ENCODE measurements at places on chromosomes 16 and 17.

DNA sequence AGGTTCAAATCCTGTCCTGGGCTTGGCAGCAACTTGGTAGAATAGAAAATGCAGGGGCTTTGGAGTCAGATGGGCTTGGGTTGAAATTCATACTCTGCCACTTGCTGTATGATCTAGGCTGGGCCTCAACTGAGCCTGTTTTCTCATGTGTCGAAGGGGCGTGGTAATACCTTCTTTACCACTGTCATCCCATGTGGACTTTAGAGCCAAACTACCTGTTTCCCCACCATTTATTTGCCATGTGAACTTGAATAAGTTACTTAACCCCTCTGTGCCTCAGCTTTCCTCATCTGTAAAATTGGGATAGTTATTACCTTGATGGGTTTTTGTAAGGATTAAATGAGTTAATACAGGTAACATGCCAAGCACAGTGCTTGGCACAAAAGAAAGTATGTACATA, 106.0 kb downstream of the COPRS start:
- no peak for DNase-seq

DNA sequence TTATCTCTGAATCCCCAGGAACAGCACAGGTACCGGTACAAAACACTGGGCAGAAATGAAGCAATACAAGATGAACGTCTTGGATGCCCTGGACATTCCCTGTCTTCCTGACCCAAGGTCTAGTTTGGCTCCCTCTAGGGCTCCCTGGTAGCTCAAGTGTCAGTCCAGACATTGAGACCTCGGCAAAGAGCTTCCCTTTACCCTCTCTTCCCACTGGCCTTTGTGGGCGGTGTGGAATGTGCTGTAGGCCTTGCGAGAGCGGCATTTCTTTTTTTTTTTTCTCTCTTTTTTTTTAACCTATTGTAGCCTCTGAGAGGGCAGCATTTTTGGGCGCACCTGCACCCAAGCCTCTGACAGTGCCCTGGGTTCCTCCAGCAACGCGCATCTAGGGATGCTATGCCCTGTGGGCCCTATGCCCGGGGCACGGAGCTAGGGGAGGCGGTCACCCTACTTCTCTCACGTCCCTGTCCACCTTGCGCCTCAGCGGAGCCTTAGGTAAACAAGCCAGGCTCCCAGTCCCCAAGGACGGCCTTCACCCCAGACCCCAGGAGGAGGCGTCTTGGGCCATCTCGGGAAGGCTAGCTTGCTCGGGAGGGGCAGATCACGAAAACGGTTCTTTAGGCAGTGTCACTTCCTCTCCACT, 1.2 kb upstream of the NFATC3 start:
- no peak for DNase-seq

DNA sequence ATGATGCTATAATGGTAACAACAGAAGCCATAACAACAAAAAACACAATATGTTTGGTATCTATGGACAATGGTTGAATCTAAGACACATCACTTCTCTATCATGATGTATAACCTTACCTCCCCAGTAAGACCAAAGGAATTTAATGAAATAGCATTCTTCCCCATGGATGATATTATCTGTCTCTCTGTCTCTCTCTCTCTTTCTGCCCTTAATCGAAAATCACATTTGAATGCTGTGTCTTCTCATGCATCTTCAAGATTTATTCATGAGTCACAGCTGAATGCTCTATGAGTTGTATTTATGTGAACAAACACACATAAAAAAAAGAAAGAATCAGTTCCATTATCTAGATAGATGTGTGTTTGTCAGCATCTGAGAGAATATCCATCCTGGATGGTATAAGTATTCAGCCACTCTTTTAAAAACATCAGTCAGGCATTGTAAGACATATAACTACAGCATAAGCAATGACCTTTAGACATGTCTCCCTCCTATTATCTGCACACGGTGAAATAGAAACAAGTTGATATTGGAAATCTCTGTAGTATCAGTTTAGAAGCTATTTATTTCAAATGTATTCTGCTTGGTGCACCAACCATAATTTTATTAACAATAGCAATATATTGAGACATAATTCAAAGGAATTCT, 433.3 kb downstream of the TOX3 start:
- DNase-seq: no peak

GRCh38 chr17:16905593-16906191, 66.2 kb downstream of the TNFRSF13B start:
- DNase-seq: no peak

- no peak for DNase-seq
Measured at GRCh38 chr17:45650561-45650960, 133.6 kb upstream of the CRHR1 start.

DNA sequence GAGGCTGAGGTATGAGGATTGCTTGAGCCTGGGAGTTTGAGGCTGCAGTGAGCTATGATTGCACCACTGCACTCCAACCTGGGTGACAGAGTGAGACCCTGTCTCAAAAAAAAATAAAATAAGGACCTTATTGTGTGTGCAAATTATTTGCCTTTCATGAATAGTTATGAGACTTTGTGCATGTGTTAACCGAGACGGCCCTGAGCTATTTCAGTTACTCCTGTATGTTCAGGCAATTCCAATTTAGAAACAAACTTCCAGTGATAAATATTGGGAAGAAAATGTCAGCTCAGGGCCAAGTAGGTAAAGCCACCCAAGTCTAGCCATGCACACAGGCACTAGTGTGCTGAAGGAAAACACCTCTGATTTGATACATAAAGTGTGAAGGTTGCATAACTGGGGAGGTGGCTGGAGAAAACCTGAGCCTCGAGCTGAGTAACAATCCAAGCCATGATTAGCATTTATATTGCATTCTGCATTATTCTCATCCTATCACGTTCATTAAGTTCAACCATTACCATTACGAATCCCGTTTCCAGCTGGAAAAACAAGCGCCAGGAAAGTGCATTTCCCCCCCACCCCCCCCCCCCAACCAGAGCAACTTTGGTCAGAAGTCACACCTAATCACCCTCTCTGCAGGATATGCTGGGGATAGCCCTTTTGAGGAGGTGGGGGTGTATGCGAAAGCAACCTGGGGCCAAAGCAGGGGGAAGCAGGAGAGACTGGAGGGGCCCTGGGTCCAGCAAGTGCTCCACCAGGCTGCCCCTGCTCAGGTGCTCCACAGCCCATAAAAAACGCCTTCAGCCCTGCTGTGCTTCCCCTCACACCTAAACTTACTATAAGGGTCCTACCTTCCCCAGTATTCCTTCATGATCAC, 18.6 kb upstream of the ENDOV start:
- DNase-seq: no peak

DNA sequence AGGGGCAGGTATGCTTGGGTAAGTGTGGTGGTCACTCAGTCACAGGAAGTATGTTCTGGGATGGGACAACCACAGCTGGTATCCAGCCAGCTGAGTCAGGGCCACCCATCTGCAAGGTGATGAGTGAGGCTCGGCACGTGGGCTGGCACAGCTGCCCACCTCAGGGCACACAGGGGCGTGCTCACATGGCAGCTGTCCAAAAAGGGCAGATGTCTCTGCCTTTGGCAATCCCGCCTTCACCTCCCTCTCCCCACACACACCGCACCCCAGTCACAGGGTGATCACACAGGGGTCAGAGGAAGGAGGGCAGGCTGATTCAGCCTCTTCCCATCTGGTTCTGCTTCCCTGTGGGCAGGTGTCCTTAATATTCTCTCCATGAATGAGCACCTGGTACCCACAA, 85.9 kb upstream of the TOB1 start:
- peak; percentile 11 for DNase-seq

GRCh38 chr17:56351675-56352074, 198.4 kb downstream of the ANKFN1 start:
- DNase-seq: no peak

DNA sequence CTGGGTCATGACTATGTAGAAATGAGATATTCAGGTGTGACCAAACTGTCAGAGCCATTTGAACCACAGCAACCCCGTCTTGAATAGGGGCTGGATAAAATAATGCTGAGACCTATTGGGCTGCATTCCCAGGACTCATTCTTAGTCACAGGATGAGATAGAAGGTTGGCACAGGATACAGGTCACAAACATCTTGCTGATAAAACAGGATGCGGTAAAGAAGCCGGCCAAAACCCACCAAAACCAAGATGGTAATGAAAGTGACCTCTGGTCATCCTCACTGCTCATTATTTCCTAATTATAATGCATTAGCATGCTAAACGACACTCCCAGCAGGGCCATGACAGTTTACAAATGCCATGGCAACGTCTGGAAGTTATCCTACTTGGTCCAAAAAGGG, 545.5 kb downstream of the TMEM114 start:
- no peak for DNase-seq

GRCh38 chr17:72068643-72069042, 52.2 kb upstream of the SOX9 start:
- DNase-seq: no peak

- no peak for DNase-seq
Measured at GRCh38 chr17:66675991-66676371, 158.9 kb upstream of the CACNG5 start.

DNA sequence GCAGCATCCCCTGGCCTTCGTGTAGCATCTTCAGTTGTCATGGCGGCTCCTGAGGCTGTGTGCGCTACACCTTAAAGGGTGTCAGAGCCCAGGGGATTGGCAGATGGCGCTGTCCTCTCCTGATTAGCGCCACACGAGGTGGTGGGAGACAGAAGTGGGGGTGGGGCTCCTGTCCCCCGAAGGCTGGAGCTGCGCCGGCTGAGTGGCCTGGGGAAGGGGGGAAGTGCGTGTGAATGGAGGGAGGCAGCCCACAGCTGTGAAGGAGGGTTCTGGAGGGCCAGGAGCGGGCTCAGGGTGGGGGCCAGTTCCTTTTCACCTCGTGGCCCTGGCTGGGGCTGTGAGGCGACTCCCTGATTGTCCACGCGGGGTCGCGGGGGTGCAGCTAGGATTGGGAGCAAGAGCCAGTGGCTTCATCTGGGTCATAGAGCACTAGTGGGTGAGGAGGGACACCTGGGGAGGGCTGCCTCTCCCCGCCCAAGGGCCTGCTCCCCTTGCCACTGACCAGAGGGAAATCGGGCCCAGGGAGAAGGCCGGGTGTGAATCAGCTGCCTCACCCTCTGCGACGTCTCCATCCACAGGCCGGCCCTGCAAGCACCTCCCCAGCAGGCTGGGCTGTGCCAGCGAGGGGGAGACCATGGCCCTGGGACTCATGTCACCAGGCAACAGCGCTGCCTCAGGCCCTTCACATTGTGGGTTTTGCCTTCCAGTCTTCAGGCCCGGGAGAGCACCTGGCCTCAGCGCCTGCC, 14.1 kb downstream of the BAHCC1 start:
- no peak for DNase-seq

DNA sequence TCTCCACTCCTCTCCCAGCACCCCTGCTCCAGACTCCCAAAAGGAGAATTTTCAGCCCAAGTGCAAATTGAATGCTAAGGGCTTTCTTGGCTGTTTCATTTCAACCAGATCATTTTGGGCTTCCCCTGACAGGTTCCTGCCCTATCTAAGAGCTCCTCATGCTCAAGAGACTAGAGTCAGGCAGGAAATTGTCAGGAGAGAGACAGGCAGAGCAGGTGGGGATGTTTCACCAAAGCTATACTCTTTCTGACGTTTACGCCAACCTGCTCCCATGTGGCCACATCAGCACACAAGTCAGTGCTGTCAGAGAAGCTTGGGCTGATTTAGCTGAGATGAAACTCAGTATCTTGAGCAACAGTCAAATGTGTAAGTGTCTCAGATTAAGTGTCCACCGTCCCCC, 31.4 kb downstream of the HIC1 start:
- no peak for DNase-seq

DNA sequence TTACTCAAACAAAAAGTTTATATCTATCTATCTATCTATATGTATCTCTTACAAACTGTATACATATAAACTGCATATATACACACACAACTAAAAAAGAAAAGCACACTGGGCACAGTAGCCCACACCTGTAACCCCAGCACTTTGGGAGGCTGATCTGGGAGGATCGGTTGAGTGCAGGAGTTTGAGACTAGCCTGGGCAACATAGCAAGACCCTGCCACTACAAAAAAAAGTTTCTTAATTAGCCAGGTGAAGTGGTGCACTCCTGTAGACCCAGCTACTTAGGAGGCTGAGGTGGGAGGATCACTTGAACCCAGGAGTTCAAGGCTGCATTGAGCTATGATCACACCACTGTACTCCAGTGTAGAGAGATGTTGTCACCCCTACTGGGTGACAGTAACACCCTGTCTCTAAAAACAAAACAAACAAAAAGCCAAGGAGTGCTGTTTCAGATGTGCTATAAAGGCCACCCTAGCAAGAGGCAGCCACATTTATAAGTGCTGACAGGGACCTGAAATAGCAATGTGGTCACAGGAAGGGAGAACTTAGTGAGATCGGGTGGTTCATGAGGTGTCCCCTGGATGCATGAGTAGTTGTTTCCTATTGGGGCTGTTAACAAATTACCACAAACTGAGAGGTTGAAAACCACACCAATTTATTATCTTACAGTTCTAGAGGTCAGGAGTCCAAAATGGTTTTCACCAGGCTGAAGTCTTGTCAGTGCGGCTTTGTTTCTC, 4.8 kb downstream of the CD2BP2 start:
- peak; percentile 42 for DNase-seq

- DNase-seq: no peak
Measured at GRCh38 chr17:38361694-38362465, 10.2 kb downstream of the SOCS7 start.

- DNase-seq: no peak
Measured at GRCh38 chr16:73015612-73016487, 32.1 kb downstream of the ZFHX3 start.

DNA sequence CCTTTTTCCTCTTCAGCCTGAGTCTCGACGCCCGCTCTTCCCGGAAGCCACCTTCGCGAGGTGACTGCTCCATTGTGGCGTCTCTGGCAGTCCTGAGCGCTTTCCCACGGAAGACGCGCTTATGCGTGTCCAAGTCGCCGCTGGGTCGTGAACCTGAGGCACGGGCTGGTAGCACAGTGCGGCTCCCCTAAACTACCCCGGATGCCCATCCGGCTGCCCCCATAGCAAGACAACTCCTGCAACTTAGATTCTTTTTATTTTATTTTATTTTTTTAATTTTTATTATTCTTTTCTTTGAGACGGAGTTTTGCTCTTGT, 2.1 kb upstream of the ESRP2 start:
- DNase-seq: no peak

GRCh38 chr16:85420501-85421337, 192.4 kb upstream of the GSE1 start:
- DNase-seq: peak; percentile 76

DNA sequence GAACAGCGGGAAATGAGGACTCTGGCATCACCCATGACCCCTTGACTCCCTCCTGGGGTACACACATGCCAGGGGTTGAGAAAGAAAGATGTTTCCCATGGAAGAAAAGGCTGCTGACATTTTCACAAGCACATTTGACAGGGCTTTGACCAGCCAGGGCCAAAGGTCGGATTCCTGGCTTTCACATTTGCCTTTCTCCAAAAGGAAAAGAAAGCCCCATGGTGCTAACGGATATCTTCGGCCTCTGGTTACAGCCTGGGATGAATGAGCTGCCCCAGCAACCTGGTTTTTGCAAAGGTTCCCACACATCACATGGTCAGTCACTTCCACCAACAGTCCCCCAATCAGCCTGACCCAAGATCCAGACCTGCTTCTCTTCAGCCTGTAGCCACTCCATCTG, 478.2 kb upstream of the CDH11 start:
- DNase-seq: no peak

GRCh38 chr17:65797809-65798208, 236.4 kb upstream of the AXIN2 start:
- no peak for DNase-seq

GRCh38 chr16:88662222-88662842, 559 bp downstream of the MVD start:
- no peak for DNase-seq

- DNase-seq: no peak
Measured at GRCh38 chr17:76542566-76542971, 2.7 kb downstream of the PRCD start.

- no peak for DNase-seq
Measured at GRCh38 chr16:89971495-89972243, 23.1 kb downstream of the DEF8 start.

Data from CD4-positive, alpha-beta T cell treated with Interleukin-1 beta for 1 hour (primary cell).